Regular cardiac myocyte (primary cell): ENCODE measurements at places on chromosomes 11 and 22. TPM values are rescaled to one million over a fixed set of nuclear protein-coding genes. Genes with fewer than 3 reads are reported as not detected.

The CARD18 gene
- total RNA-seq, result not detected in 2 replicates

The GGT5 gene
- total RNA-seq, result 7.1 and 9.9 TPM in 2 replicates

The PKDREJ gene
- under 0.01 TPM in 1 of 2 replicates, not detected in the other for total RNA-seq

The DNAJB7 gene
- total RNA-seq, result not detected in 2 replicates

The FADD gene
- total RNA-seq, result 36.6 and 40.6 TPM in 2 replicates

The FAT3 gene
- 5.0 and 7.3 TPM in 2 replicates for total RNA-seq

The SLC22A12 gene
- total RNA-seq, result not detected in 2 replicates

The CD3E gene
- total RNA-seq, result not detected in 2 replicates

The TMA7B gene
- not detected in 2 replicates for total RNA-seq

The TRIM48 gene
- total RNA-seq, result not detected in 2 replicates

The RELA gene
- total RNA-seq, result 12.7 and 22.6 TPM in 2 replicates

The RAB36 gene
- total RNA-seq, result 1.1 and 3.3 TPM in 2 replicates
